GDM1 (cell line): ENCODE measurements at places on chromosomes 7 and 10.

DNA sequence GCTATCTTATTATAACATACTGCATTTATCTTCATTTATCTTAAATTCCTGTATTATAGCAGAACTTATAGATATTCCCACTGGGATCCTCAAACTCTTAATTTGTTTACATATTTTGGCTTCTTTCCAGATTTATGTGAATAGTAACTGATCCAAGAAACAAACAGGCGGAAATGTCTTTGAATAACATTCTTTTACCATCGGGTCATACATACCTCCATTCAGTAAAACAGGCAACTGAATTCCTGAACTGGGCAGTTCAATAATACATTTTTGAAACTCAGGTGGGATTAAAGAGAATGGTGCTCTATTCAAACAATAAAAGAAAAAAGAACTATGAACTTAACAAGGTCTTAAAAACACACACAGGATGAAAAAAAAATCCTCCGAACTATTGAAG lies 337.4 kb downstream of the CRPPA start:
- no peak for DNase-seq

- no peak for DNase-seq
Observed at GRCh38 chr10:66773472-66773817, 152.4 kb upstream of the LRRTM3 start.

GRCh38 chr10:80186364-80187012 lies 18.8 kb downstream of the ANXA11 start:
- no peak for DNase-seq

DNA sequence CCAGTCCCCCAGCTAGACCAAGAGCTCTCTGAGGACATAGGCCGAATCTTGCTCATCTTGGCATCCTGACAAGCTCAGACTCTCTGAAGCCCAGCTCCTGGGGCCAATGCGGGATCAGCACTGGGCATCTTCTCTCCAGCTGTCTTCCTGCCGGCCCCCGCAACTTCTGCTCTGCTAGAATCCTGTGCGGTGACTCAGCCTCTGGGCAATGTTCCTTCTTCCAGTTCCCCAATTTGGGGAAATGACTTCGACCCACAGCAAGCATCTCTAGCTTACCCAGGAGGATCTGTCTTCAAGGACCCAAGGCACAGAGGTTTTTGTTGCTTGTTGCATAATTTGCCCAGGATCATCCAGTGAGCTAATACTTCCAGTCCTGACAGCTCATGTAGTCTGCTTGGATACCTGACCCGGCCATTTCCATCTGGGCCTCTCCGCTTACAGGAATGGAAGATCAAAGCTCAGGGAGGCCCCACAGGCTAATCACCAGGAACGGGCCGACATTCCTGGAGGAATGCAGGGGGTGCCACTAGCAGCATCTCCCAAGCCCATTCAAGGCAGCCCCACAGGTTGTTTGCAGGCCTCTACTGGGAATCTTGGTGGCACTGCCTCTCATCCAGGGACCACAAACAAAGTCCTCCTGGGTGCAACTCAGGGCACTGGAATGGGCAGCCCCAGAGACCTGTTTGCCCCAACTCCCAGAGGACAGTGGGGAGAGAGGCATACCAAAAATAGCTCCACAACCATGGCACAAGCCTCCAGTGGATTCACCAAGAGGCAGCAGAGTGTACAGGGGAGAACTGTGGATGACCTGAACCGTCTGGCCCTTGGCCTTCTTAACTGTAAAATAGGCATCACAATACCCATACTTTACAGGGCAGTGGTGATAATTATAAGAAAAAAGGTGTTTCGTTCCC lies 151.9 kb downstream of the NEURL1 start:
- DNase-seq: peak; percentile 81

GRCh38 chr10:125015356-125015944 lies 73.5 kb downstream of the ZRANB1 start:
- DNase-seq: no peak

DNA sequence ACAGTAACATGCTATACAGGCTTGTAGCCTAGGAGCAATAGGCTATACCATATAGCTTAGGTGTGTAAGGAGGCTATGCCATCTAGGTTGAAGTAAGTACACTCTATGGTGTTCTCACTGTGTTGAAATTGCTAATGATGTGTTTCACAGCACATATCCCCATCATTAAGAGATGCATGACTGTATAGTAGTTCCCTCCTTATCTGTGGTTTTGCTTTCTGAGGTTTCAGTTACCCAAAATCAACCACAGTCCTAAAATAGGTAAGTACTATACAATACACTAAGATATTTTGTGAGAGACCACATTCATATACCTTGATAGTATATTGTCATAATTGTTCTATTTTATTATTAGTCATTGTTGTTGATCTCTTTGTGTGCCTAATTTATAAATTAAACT lies 12.7 kb downstream of the FZD1 start:
- DNase-seq: no peak
